ENCODE measurements at places on chromosomes 12 and 14. TPM values are rescaled to one million over a fixed set of nuclear protein-coding genes. Genes with fewer than 3 reads are reported as not detected.

FOXA1 gene
- not detected for total RNA-seq

LRRC10 gene
- 62.2 TPM for total RNA-seq

NABP2 gene
- 20.8 TPM for total RNA-seq

SLCO1B1 gene
- not detected for total RNA-seq

GALC gene
- 14.5 TPM for total RNA-seq

CSRNP2 gene
- total RNA-seq: 19.9 TPM

PARPBP gene
- 0.80 TPM for total RNA-seq

DNA sequence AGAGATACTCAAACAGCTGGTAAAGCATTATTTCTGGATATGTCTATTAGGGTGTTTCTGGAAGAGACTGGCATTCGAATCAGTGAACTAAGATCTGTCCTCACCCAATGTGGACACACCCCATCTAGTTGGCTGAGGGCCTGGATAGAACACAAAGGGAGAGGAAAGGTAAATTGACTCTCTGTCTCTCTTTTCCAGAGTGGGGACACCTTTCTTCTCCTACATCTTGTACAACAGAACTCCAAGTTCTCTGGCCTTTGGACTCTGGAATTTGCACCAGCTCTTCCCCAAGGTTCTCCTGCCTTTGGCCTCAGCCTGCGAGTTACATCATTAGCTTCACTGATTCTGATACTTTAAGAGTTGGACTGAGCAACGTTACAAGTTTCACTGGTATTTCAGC, 1253.9 kb downstream of the SLC16A7 start:
- no peak for DNase-seq

DNA sequence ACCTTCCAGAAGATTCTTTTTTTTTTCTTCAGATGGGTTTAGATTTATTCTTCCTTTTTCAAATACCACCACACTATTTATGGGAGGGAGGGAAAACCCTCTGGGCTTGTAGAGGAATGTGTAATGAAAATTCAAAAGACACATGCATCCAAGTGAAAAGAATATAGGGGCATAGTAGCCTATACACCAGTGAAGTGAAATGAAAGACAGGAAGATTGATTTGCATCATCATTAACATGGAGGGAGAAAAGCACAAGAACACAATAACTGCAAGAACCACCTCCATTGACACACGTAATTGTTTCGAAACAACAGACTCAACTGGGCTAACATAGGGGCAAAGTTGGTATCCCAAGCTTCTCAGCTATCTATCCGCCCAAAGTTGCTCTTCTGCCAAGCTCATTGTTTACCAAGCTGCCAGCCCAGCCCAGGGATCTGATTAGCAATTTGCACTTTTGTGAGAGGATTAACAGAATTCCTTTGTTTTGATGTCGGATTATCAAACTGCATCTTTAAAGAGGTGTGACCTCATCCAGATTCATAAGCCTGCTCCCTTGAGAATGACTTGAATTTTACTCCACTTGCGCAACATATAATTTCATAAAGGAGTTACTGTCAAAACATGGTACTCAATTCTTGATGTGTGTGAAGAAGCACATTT, 430.5 kb upstream of the SOX5 start:
- no peak for DNase-seq

GRCh38 chr12:21502872-21503271, 1.3 kb downstream of the GOLT1B start:
- DNase-seq: no peak

- DNase-seq: no peak
These were observed 12.2 kb upstream of the ZDHHC22 start for GRCh38 chr14:77153802-77154201.

DNA sequence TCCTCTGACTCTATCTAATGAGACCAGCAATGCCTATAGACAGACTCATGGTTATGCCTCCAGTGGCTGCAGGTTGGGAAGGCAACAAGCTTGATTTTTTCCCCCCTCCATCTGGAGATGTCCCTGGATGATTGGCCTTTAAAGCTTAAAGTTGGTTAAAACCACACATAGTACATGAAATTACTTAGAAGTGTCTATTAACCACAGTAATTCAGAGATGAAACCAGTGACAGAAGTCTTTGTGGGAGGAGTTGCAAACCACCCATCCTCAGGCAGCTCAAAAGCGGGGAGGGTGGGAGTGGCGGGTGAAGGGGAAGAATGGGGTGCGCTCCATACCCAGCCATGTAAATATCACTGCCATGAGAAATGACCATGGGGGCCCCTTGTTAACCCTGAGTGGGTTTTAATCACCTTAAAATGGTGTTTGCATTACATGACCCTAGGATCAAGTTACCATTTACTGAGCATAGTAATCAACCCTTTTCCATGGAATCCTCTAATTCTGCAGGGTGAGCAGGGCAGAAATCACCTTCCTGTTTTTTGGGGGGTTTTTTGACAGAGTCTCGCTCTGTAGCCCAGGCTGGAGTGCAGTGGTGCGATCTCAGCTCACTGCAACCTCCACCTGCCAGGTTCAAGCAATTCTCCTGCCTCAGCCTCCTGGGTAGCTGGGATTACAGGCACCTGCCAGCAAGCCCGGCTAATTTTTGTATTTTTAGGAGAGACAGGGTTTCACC, 133.5 kb downstream of the FOXN3 start:
- no peak for DNase-seq

DNA sequence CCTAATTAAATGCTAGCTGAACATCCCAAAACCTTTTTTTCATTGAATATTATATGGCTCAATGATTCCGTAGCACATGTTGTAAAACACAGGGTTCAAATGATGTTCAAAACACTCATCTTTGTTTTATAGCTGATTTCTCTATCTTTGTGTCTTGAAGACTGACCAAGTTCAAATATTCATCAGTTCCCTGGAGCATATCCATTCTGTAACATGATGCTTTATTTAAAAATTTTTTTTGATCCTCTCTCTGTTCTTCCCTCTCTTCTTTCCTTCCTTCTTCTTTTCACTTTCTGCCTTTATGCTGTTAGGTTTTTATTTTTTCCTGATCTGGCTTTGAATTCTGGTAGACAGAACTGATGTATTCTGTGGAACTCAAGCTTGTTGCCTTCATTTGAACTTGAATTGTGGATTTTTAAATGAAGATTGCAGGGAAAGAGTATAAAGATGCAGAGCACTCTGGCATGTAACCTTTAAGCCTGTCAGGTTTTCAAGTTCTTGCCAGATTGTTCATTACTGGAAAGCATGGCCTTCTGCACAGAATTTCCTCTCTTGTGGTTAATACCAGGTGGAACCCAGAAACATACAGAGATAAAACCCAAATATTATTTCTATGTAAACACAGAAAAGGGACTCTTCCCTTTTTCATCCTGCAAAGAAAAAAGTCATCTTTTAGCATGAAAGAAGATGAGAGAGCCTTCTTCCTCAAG, 39.5 kb downstream of the PROX2 start:
- DNase-seq: no peak

DNA sequence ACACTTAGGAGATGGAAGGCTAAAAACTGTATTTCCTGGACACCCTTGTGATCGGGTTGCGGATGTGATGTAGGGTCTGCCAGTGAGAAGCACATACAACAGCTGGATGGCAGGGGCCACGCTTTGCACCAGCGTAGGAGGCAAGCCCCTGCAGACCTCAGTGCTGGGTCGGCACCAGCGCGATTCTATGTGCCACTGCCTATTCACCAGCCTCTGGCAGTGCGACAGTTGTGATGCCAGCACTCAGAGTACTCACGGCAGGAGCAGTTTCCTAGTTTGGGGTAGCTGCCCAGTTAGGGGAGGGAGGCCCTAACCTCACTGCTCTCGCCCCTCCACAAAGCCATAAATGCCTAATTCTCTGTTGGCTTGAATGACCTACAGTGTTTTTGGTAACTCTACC, 31.6 kb downstream of the SPTLC2 start:
- DNase-seq: no peak

DNA sequence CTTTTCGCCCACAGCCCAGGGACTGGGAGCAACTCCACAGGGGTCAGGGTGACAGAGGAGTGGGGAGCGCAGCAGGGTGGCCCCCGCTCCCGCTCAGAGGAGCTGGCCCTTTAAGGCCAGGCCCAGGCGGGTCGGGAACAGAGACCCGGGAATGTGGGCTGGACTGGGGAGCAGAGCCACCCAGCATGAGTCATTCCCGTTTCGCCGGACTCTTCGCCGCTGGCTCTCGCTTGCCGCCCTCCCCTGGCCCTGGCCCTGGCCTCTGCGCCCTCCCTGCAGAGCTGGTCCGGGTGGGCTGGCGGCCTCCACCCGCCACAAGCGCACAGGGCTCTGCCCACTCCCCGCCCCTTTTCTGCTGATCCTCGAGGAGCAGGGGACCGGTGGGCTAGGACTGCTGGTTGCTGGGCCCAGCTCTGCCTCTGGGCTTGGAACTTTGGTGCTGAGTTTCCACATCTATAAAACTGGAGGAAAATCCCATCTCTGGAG, 92.8 kb downstream of the NINJ2 start:
- peak; percentile 82 for DNase-seq

DNA sequence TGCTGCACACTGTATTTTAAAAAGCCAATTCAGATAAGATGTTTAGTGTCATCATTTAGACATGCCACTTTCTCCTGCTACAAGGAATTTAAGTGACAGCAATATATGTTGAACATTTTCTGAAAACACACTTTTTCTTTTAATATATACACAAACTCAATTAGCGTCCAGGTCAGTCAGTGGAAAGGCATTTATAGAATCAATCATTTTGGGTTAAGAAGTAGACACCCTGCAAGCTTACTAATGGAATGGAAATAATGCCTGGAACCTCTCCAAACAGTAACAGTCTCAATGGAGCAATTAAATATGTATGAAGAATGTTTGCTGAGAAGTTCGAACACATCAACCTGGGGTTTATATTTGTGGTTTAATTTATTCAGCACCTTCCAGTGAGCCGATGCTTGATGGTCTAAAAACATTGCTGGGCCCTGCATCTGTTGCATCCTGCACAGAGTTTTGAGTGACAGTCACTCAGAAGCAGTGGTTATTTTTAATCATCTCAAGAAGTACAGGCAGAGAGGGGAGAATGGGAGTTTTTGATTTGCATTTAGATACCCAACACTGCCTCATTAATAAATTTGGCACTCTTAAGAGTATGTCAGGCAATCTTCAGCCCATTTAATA, 410.7 kb downstream of the TMEM117 start:
- no peak for DNase-seq

DNA sequence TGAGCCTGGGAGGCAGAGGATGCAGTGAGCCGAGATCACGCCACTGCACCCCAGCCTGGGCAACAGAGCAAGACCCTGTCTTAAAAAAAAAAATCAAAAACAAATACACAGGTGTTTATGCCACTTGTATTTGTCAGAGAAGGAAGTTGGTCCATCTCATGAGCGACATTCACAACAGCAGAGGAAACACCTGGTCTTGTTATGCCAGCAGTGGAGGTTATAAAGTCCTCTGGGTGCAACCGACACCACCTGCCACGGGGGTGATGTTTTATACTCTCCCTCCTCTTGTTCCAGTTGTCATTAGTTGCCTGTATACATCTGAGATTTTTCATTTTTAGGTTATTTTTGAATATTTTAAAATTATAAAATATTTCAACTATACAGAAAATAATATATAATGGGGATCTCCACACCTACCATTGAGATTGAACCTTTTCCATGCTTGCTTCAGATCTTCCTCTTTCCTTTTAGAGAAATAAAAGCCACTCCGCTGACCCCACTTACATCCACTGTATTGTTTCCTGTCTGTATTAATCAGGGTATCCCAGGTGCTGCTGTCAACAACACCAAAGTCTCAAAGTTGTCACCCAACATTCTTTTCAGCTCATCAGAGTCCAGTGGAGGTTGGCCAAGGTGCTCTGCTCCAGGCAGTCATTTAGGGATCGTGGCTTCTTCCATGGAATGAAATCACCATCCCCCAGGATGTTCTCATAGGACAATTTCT, 65.1 kb downstream of the RNFT2 start:
- no peak for DNase-seq

DNA sequence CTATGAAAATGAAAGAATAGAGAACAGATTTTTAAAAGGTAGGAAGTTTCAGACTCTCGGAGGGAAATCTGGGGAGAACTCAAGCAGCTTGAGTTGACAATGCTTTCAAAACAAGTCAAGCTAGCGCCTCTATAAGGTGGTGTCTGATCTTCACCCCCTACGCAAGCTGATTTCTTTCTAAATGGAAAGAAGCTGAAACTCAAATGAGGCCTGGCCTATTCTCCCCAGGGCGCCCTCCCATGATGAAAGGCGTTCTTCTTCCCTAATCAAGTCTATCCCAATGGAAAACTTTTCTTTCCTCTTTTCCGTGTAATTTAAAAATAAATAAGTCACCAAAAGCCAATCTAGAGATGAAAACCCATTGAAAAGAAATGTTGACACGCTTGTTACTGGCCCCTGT, 20.6 kb downstream of the PTHLH start:
- no peak for DNase-seq

- DNase-seq: no peak
These were observed 475.6 kb downstream of the PDZRN4 start for GRCh38 chr12:41663598-41664265.

- DNase-seq: no peak
These were observed 28.0 kb upstream of the C12orf42 start for GRCh38 chr12:103523771-103524170.

DNA sequence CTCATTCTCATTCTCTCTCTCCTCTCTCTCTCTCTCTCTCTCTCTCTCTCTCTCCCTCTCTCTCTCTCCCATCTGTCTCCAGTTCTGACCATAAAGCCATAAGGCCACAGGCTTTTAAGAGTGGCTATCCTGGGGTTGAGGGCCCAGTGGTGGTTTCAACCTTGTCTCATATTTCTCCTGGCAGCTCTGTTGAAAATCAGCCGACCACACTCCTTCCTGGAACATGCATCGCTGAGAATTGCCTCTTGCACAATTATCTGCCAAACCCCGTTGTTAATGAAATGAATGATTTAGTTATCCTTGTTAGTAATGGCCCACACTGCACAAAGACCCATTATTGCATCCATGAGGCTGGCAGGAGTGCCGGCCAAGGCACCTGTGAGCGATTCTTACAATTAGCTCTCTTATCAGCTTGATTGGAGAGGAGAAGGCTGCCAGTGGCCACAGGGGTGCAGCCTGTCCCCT, 30.4 kb upstream of the KCNA5 start:
- no peak for DNase-seq

GRCh38 chr12:121255433-121255832, 41.1 kb downstream of the CAMKK2 start:
- no peak for DNase-seq

DNA sequence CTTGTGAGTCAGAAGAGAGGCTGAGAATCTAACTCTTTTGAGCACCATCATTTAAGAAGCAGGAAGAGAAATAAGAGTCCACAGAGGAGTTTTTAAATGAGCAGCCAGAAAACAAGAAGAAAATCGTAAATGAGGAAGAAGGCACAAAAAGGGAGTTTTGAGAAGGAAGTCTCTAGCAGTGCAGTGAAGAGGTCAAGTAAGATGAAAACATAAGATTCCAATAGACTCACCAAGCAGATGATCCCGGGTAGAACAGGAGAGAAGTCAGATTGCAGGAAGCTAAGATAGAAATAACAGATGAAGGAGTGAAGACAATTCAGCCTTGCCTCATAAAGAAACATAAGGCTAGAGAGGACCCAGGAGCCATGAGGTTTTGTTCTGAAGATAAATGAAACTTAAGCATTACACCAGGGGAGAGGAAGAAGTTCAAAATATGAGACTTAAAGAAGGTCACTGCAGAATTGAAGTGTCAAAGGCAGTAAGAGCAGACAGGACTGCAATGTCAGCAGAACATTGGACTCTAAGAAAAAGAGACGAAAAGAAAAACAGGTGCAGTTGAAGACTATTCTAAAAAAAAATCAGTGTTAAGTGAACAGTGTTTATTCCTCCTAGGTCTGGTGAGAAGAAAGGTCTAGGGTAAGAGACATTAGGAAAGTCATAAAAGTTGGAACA, 229.0 kb downstream of the SEC23A start:
- DNase-seq: no peak
